ENCODE measurements at places on chromosomes 7 and 10.

DNA sequence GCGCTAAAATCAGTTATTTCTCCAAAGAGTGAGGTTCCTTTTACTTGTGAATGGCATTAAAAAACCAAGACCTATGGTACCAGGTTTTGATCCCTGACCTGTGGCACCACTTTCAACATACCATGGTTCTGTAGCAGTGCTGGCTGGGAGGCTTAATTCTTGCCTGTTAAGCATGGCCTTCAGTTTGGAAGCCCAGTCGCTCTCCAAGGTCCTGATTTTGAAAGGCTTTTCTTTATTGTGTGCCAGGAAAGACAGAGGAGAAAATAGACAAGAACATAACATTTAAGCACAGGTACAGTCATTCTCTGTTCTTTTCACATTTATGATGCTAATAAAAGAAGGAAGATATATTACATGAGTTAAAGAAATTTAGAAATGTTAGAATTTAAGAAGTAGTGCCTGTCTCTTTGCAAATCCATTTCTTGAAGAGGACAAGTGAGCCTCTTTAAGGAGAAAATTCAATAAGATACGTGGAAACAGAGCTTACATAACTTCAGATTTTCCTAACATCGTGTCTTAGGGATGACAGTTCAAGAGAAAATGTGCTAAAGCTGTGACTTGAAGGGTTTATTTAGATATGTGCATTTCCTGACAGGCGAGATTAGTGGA lies 357.6 kb downstream of the DPP6 start:
- no peak for DNase-seq

DNA sequence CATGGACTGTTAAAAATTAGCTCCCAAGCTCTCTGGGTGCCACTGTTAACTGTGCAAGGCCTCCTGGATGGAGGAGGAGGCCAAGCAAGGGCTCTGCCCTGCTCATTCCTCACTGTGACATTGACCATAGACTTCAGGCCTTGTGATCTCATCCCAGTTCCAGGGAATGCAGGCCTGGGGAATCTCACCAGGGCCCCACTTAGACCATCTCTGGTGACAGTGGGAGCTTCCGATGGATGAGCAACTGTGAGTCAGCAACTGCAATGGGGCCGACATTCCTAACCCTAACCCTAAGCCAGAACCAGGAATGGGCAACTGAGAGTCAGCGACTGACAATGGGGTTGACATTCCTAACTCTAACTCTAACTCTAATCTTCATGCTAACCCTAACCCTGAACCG lies 50.4 kb upstream of the MSMB start:
- DNase-seq, result no peak

GRCh38 chr7:15524077-15524476 lies 37.7 kb downstream of the AGMO start:
- no peak for DNase-seq

DNA sequence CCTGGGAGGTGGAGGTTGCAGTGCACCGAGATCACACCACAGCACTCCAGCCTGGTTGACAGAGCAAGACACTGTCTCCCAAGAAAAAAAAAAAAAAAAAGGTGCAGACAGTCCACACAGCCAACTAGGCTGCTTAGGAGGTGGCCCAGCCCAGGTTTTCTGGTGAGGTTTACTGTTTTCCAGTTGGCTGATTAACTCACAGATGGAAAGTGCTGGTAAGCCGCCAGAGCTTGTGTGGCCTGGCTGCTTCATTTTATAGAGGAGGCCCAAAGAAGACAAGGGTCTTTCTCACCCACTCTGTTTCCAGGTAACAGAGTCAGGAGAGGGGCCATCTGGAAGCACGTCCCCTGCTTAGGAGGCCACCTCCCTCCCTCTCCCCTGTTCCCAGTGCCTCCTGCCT lies 6.2 kb downstream of the RHBDD2 start:
- DNase-seq, result no peak

DNA sequence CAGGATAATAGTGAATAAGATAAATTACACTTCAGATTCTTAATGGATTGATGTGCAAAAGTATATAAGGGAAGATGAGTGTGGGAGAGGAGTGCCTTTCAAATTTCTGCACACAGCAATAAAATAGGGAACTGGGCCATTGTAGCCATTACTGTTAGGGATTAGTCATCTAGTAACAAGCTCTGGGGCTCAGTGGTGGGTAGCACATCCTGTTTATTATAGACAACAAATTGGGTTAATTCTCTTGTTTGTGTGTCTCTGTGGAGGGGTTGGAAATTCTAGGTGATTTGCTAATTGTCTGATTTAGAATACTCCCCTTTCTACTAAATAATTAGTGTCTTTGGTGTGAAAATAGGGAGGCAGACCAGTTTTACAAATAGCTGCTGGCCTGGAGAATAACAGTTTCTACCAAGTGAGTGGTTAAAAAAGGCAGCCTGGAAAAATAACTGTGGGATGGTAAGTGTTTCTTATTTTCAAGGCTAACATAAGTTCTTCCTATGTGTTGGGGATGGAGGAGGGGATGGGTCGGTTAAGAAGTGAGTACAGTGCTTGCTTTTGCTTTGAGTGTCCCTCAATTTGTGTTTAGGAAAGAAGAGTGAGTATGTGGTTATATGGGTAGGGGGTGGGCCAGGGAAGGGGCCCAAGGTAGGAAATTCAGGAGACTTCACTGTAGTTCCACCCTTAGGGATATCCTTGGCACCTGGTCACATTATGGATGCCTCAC lies 43.3 kb upstream of the TMEM248 start:
- DNase-seq, result no peak

DNA sequence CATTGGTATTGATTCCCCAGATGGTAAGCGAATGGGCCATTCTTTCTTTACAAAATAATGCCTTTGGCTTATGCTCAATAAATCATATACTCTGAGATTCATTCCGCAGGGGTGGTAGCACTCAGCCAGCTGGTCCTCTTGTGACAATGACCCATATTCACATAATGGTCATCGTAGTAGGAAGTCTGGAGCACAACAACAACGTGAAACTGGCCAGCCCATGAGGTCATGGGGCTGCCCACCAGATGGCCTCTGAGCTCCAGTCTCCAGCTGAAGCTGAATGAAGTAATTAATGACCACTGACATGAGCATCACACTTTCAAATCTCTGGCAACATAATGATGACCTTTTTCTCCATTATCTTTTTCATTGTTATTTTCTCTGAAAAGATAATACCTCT lies 42.3 kb upstream of the SORCS1 start:
- no peak for DNase-seq

- DNase-seq, result no peak
Observed at GRCh38 chr10:46020344-46020657, 10.1 kb downstream of the NCOA4 start.

- no peak for DNase-seq
Observed at GRCh38 chr10:48699011-48699627, 14.4 kb downstream of the WDFY4 start.

- DNase-seq, result no peak
Observed at GRCh38 chr10:71999360-72000072, 35.3 kb downstream of the CHST3 start.

DNA sequence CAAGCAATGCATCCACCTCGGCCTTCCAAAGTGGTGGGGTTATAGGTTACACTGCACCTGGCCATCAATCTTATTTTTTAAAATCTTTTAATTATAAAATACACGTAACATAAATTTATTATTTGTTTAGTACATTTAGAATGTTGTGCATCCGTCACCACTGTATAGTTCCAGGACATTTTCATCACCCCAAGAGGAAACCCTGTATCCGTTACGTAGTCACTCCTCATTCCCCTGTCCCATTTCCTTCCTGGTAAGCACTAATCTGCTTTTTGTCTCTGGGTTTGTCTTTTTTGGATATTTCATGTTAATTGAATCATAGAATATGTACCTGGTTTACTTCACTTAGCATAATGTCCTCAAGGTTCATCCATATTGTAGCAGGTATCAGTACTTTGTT lies 51.2 kb downstream of the MAPK8 start:
- DNase-seq, result no peak

DNA sequence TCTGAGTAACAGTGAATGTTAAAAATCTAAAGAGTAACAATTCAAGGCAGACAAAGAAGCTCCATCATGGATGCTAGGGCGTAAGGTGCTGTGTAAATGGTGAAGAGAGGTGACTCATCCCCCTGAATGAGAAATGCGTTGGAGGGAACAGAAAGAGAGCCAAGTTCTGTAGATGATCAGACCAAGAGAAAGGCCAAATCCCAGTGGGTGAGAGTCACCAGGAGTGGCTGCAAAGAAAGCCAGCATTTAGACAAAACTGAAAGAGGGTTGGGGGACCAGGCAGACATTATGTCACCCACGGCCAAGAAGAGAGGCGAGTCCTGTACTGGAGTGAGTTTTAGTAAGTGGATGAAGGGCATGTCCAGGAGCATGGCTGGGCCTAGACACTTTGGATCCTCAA lies 153.1 kb downstream of the TRIL start:
- DNase-seq, result no peak

DNA sequence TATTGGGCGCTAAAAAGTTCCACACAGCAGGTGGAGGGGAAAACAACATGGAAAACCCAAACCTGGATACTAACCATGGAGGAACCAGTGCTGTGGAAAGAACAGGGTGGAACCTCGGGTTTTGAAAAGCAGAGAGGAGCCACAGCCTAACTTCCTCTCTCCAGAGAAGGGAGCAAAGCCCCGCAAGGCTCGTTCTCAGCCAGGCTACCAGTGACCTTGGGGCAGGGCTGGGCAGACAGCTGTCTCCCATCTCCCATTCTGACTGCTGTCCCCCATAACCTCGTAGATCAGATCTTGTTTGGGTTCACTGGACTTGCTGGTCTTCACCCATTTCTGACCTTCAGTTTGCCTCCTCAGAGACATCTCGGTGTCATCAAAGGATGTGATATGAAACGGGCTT lies 47.5 kb upstream of the FGFR2 start:
- no peak for DNase-seq

GRCh38 chr7:154503962-154504550 lies 451.9 kb downstream of the DPP6 start:
- DNase-seq, result peak; percentile 65

DNA sequence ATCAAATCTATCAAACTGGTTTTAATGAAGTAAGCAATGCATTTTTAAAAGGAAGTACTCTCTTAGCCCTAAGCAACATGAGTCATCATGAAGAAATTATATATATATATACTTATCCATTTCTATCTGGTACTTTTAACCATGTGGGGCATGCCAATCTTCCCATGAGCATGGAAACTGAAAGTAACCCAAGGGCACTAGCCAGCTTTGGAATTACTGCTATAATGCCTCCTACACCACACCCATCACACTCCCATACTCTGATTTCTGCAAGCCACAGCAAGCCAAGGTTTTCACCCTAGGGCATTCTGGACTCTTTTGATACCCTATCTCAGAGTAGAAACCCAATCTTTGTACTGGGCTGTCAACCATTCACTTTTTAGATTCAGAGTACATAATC lies 204.6 kb downstream of the IMMP2L start:
- DNase-seq, result no peak

DNA sequence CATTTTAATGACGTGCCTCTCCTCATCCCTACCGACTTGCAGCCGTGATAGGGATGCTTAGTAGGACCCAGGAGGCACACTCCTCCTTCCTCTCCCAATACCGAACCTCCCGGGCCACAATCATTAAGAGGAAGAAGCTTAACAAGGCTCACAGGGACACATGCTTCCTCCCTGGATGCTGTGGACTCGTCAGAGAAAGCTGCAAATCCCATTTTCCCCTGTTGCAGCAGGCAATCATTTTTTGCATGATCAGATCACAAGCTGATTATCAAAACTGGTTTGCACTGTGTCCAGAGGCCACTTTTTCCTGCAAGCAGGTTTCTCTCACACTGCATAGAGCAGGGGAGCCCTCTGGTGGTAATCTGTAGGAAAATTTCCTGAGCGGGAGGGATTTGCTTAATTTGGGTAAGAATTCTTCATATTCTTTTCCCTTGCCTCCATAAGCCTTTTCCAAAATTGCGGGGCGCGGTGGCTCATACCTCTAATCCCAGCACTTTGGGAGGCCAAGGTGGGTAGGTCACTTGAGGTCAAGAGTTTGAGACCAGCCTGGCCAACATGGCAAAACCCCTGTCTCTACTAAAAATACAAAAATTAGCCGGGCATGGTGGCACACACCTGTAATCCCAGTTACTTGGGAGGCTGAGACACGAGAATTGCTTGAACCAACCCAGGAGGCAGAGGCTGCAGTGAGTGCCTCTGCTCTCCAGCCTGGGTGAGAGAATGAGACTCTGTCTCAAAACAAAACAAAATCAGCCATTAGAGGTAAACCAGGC lies 16.1 kb upstream of the LAMB4 start:
- DNase-seq, result peak; percentile 70

GRCh38 chr10:125262409-125262808 lies 102.0 kb upstream of the CTBP2 start:
- no peak for DNase-seq

DNA sequence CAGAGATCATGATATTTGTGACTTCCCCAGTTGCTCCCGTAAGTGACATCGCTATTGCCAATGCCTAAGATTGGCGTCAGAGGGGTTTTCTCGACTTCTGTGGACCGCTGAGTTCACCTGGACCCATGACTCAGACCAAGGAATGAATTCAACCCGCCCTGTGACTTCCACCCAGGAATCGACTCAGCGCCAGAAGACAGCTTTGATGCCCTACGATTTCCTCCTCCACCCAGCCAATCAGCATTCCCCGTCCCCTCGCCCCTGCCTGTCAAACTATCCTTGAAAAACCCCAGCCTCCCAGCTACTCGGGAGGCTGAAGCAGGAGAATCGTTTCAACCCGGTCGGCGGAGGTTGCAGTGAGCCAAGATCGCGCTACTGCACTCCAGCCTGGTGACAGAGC lies 58.3 kb downstream of the MICALL2 start:
- no peak for DNase-seq

GRCh38 chr7:143497008-143497795 lies 19.5 kb downstream of the TAS2R41 start:
- no peak for DNase-seq

GRCh38 chr10:131145756-131146155 lies 165.8 kb downstream of the TCERG1L start:
- DNase-seq, result no peak

DNA sequence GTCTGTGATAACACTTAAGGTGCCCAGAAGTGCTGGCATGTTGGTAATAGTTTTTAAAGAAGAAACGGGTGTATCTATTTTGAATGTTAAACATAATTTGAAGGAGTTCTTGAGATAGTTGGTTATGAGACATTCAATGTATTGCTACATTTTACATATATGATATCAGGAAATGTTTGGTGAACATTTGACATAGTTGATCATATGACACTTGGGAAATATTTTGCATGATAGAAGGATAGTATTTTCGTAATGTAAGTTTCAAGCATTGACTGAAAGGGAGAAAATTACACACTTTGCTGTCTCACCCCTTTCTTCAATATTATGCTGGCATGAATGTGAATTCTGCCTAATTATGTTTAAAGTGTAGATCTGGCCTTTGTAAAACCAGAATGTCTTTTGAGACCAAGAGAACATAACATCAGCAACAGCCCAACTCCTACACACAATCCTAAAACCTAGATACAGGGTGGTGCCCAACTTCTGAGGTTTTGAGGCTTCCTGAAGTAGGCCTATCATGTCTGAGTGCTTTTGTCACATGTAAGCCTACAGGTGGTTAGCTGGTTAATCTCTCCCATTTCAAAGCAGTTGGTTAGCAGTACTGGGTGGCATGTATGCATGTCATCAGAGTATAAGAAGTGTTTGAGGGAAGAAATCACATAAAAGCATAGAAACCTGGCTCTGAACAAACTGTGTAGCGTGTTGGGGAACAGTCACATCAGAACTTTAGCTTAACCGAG lies 2.1 kb downstream of the ADD3 start:
- DNase-seq, result no peak

- DNase-seq, result no peak
Observed at GRCh38 chr7:124700655-124701054, 64.9 kb downstream of the GPR37 start.

Measured in NCI-H1092 (cell line).